Activated CD4-positive, alpha-beta T cell treated with anti-CD3 and anti-CD28 coated beads, Interleukin-2, amount 50 U/mL, for 1 hour (primary cell): ENCODE measurements at places on chromosomes 5 and 9.

DNA sequence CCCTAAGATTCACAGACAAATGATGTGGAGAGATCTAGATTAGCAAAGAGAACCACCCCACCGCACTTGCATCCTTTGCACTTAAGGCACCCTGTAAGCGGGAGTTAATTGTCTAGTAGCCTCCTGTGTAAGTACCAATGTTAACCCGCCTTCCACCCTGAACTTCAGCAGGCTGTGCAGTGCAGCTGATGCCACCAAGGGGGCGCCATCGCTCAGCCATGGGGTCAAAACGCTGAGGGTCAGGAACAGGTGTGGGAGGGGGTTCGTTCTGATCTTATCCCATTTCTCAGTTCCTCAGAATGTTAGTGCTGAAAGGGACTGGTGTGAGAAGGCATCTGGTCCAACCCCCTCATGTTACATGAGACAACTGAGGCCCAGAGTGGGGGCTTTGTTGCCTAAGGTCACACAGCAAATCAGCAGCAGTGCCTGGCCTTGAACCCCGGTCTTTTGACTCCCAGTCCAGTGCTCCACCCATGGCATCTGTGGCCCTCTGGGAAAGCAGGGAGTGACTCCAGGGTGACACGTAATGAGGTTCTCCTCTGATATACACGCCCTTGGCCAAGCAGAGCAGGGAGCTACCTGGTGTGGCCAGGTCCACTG lies 57.3 kb downstream of the CYFIP2 start:
- DNase-seq: no peak

- DNase-seq: no peak
These were observed 235.3 kb downstream of the SEC61B start for GRCh38 chr9:99457406-99457805.

DNA sequence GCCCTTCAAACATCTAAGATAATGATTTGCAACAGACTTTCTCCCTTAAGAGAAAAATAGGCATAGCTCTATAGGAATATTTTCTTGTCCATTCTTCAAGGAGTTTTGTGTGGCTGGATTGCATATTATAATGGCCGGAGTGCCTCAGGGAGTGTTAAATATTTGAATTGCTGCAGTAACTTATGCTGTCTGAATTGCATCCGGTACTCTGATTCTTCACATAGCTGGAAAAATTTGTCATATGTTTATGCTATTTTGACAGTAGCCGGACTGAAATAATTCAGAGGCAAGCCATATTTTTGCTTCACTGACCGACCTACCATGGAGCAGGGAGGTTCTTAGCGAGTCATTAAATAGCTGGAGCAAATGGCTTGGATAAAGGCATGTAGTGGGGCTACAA lies 621.0 kb downstream of the ACTL7B start:
- no peak for DNase-seq

- no peak for DNase-seq
These were observed 115.6 kb downstream of the RPS23 start for GRCh38 chr5:82162573-82162972.

DNA sequence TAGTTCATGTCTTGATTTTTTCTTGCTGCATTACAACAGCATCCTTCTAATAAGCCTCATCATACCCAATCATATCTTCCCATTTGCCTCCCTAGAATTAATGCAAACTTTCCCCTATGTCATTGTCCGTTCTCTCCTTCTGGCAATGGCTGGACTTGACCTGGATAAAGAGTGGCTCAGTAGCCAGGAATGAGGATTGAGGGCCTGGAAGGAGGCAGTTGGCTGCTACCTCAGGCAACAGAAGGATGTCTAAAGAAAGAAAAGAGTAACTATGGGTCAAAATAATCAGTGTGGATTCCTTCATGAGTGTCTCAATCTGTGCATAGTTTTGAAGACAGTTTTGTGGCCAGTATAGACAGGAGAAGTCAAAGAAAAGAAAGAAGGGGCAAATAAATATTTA lies 209.6 kb downstream of the TRPM3 start:
- no peak for DNase-seq

GRCh38 chr5:39284552-39284951 lies 65.2 kb upstream of the FYB1 start:
- no peak for DNase-seq

DNA sequence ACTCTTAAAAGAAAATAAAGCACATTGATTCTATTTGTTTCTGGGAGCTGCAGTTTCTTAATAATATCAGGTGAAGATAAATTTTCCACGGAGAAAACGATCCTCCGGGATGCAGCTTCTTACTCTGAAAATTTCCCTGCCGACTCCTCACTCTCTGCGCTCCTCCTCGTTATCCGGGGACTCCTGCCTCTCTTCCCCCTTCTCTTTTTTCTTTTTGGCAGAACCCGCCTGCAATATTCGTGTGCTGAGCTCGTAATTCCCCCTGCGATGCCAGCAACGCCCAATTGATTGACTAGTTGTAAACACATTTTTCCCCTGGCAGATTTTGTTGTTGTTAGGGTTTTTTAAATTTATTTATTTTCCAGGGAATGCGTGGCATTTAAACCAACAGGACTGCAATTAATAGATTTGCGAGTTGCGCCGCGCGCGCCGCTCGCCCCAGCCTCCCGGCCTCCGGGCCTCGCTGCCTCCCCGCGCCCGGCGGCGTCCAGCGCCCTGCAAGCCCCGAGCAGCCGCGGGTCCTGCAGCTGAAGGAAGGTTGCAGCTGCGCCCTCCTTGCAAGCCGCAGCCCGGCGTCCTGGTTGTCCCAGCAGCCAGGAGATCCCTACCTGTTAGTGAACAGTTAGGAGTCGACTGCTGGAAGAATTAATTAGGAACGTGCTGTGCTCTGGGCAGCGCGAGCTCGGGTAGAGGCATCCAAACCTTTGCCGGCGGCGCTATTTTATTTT lies 2.2 kb downstream of the NTNG2 start:
- DNase-seq: no peak

DNA sequence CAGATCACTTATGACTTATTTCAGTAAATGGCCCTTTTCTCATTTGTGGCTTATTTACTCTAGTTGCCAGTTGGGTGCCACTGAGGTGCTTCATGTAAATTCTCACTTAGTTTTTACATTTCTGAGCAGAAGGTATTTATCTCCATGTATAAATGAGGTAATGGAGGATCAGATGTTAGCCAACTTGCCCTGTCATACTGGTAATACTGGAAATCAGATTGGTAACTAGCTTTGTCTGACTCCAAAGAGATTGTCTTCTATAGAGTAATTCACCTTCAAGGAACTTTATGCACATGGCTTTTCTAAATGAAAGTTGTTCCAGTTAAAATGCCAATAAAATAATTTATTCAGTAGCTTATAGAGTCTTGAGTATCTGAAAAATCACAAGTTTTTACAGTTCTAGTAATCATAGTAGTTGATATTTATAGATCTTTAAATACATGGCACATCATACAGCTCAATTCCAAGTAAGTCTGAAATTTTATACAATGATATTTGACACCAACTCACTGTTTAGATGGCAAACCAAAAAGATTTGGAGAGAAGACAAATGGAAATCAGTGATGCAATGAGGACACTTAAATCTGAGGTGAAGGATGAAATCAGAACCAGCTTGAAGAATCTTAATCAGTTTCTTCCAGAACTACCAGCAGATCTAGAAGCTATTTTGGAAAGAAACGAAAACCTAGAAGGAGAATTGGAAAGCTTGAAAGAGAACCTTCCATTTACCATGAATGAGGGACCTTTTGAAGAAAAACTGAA lies 28.8 kb downstream of the RAB14 start:
- DNase-seq: no peak

DNA sequence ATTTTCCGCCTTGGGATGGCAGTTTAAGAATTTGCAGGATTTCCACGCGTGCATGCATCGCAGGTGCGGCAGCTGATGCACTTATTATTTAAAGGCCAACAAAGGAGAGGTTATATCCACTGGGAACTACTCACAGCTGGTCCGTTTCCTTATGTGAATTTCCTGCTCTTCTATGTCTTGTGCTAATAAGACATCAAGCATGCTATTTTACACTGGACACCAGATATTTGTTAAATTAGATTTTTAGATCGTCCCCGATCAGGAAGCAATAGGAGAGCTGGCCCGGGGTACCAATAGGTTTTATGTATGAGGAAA lies 476 bp upstream of the DTWD2 start:
- DNase-seq: no peak

DNA sequence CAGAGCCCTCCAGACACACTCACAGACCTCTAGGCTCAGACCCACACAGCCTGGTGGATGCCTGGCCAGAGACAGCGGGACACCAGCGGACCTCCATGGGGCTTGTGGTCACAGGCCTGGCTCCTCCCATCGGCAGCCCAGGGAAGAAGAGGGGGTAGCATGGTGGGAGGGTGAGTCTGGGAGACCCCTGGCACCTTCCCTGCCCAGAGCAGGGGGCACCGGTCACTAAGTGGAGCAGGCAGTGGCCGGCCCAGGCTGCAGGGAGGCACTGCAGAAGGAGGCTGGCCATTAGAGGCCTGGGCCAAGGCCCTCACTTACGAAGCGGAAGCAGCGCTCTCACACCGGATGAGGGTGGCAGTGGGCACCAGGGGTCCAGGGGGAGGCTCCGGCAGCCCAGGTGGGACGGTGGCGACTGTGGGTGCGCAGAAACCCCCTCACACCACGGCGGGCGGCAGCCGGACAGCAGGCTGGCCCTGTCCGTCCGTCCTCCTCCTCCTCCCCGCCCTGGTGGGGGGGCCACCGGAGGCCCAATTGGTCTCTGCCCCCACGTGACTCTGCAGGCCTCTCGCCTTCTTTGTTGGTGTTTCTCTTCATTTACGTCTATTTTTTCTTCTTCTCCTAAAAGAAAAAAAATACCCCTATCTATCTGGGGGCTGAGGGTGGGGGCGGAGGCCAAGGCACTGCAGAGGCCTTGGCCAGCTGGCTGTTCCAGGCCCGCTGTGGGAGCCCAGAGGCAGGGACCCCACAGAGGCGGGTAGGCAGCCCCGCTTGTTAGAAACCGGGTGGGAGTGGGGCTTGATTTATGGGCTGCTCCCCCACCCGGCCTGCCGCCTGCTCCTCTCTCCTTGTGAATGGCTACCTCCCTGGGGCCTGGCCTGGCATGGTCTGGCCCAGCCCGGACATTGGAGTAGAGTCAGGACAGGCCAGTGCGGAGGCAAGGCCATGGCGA lies at the start of gene NR5A1:
Gene NR5A1, minus strand, starts transcription at position 469 of the 949 bp plus-strand sequence. CDS start 4,004 bp downstream, outside the sequence.
- no peak for DNase-seq

GRCh38 chr9:116497095-116497890 lies 189.8 kb upstream of the TRIM32 start:
- no peak for DNase-seq

DNA sequence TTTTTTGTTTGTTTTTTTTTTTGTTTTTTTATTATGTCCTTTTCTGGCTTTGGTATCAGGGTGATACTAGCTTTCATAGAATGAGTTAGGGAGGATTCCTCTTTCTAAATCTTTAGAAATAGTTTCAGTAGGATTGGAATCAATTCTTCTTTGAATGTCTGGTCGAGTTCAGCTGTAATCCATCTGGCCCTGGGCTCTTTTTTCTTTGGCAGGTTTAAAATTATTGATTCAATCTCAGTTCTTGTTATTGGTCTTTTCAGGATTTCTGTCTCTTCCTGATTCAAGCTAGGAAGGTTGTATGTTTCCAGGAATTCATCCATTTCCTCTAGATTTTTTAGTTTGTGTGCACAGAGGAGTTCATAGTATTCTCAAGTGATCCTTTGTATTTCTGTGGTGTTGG lies 34.9 kb downstream of the IQGAP2 start:
- no peak for DNase-seq

- no peak for DNase-seq
These were observed 76.5 kb upstream of the OLFM1 start for GRCh38 chr9:135010921-135011320.
